A549 treated with dexamethasone at 1 μM for 4 hours (cell line): ENCODE measurements at places on chromosomes 6 and 20. TPM values are rescaled to one million over a fixed set of nuclear protein-coding genes. Genes with fewer than 3 reads are reported as not detected.

Gene LYRM2
- total RNA-seq: 28.8 to 35.2 TPM (median 32.1 TPM) in 5 replicates

Gene DEFB132
- not detected in 5 replicates for total RNA-seq

Gene FOXS1
- 0.13 to 0.44 TPM (median 0.34 TPM) in 5 replicates for total RNA-seq

Gene TREML2
- total RNA-seq: not detected in 5 replicates

Gene HDGFL1
- not detected in 5 replicates for total RNA-seq

Gene SAMD5
- 0.47 to 0.70 TPM (median 0.53 TPM) in 5 replicates for total RNA-seq

Gene MOG
- not detected in 5 replicates for total RNA-seq

Gene MCHR2
- total RNA-seq: not detected in 5 replicates

Gene SLC22A23
- total RNA-seq: 7.5 to 12.0 TPM (median 10.7 TPM) in 5 replicates

Gene GTSF1L
- not detected in 5 replicates for total RNA-seq

Gene KLHDC3
- 25.9 to 28.6 TPM (median 27.3 TPM) in 5 replicates for total RNA-seq

Gene REM1
- total RNA-seq: 0.47 to 1.1 TPM (median 0.99 TPM) in 5 replicates

Gene TFAP2A
- total RNA-seq: 7.0 to 11.4 TPM (median 10.4 TPM) in 5 replicates

Gene SNAP91
- 0.12 to 0.41 TPM (median 0.17 TPM) in 5 replicates for total RNA-seq

Gene AKIRIN2
- total RNA-seq: 21.6 to 33.4 TPM (median 32.9 TPM) in 5 replicates
